ENCODE measurements at places on chromosomes 2 and 18.

GRCh38 chr2:142472382-142472781 is 341.6 kb upstream of the LRP1B start:
- no peak for DNase-seq

DNA sequence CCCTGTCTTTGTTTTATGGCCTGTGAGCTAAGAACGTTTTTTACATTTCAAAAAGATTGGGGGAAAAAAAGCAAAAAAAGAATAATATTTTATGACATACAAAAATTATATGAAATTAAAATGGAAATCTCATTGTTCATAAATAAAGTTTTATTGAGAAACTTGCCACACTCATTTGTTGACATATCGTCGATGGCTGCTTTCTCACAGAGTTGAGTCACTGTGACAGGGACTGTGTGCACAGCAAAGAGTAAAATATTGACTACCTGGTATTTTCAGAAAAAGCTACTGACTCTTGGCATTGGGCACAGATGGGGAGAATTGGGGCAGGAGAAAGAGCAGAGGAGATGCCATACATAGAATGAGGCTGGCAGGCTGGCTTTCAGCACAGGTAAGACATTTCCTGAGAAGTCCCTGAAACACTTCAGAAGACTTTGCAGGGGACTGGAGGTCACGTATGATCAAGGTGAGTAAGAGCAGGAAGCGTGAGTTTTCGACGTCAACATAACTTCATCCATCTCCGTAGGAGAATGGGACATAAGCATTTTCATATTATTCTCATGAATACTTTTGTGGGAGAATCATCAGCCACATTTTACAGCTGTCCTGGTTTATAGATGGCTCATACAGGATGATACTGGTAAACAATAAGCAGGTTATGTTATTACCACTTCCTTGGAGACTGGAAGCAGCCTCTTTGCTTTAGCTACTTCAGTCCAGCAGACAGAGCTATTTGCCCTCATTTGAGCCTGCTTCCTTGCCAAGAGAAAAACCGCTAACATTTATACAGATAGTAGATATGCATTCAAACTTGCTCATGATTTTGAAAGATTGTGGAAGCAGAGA is 32.5 kb upstream of the PUM2 start:
- DNase-seq: no peak

DNA sequence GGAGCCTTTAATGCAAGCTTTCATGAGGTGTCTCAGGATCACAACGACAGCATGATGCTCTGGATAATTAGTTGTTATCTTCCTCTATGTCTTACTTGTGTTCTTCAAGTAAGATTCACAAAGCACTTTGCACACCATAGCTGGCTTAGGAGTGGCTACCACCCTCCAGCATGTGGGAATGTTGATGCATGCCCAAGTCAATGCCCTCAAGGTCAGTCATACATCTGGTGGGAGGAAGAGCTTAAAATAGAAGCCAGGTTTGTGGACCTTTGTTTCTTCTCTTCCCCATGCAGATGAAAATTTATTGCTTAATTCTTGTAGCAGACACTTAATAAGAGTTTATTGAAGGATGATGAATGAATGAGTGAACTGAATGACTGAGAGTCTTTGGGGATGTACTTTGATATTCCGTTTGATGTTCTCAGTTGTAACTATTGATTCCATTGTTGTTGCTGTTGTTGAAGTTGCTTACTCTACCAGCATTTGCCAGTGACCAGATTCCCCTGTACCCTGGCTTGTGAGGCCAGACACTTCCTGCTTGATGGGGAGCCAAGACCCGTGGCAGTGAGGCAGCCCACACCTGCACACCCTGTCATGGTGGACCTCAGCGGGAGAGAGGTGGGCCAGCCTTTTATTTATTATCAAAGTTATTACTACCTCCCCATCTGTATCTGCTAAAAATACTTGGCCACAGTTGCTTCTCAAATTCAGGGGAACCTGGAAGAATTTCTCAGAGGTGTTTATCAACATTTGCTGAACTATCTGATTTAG is 137.8 kb downstream of the LAMA3 start:
- DNase-seq: no peak

- DNase-seq: no peak
Measured at GRCh38 chr2:47405757-47406156, 2.8 kb downstream of the MSH2 start.

- DNase-seq: no peak
Measured at GRCh38 chr2:239355724-239356123, 45.1 kb downstream of the HDAC4 start.

DNA sequence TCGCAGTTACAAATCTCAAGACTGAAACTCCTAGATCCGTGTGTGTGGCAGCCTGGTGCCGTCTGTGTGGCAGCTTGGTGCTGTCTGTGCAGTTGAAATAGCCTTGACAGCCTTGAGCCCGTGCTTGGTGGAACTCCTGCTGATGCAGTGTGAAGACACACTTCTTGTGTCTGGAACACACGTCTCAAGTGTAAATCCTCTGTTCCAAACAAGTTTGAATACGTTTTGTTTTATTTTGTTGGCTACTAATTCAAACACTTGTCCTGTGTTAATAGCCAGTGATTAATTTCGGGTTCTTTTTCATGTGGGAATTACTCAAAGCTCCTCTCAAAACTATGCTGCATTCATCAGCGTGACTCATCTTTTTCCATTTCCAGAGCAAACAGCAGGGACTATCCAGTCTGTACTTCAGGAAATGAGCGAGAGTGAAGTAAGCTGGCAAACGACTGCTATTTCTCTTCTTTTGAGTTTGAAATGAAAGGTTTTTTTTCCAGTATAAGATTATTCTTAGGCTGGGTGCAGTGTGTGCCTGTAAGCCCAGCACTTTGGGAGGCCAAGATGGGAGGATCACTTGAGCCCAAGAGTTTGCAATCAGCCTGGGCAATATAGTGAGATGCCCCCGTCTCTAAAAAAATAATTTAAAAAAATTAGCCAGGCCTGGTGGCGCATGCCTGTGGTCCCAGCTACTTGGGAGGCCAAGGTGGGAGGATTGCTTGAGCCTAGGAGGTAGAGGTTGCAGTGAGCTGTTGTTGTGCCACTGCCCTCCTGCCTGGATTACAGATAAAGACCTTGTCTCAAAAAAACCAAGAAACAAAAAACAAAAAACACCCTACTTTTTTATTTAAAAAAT is 152.9 kb downstream of the SPP2 start:
- DNase-seq: no peak

- no peak for DNase-seq
Measured at GRCh38 chr2:207103132-207103531, 62.6 kb downstream of the KLF7 start.

- no peak for DNase-seq
Measured at GRCh38 chr18:54357082-54357659, 487 bp downstream of the STARD6 start.

DNA sequence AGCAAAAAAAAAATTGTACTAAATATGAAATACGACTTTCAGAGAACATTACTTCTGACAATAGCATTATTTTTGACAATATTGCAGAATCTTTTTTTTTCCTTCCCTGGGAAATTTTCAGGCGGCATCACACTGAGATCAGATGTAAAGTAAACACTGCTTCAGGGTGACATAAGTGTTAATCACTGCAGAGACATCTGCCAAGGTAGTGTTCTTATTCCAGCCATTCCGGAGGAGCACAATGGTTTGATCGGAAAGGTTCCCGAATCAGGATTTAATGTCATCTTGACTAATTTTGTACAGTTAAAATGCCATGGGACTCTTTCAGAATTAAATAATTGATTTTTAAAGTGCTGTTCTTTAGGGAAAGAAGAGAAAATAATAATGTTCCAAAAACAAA is 56.7 kb upstream of the ZNF236 start:
- DNase-seq: no peak

DNA sequence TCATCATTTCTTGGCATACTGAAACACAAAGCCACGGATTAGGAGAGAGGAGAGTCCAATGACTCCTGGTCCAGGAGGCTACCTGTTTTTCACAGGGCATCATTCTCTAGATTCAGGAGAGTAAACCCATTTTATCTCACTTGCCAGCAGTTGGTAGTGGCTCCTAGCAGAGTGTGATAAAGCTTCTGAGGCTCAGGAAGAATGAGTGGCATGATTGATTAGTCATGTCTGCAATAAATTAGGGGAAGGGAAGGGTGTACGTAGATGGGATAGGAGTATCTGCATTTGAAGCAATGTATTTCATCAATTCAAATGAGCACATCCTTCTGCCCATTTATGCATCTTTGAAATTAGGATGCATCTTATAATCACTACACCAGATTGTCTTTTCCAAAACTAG is 31.1 kb upstream of the PNO1 start:
- no peak for DNase-seq

- no peak for DNase-seq
Measured at GRCh38 chr2:224948859-224949258, 93.4 kb downstream of the DOCK10 start.

DNA sequence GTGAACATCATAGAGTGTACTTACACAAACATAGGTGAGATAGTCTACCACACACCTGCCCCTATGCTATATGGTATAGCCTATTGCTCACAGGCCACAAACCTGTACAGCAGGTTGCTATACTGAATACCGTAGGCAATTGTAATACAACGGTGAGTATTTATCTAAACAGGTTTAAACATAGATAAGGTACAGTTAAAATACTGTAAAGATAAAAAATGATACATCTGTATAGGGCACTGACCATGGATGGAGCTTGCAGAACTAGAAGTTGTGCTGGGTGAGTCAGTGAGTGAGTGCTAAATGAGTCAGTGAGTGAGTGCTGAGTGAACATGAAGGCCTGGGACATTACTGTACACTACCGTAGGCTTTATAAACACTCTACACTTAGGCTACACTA is 267.0 kb upstream of the HS6ST1 start:
- no peak for DNase-seq

DNA sequence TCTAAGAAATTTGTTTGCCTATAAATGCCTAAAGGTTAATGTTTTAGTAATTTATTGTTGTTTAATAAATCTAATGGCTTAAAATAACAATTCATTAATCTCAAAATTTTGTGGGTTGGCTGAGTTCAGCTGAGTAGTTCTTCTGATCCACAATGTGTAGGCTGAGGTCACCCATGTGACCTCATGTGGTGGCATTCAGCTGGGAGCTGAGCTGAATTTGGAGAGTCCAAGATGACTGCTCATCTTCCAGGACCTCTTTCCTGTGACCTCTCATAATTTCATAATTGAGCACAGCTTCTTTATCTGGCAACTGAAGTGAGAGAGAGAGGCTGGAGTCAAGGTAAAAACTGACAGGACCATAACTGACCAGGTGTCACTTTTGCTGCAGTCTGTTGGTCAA is 132.4 kb downstream of the TXNL1 start:
- no peak for DNase-seq

DNA sequence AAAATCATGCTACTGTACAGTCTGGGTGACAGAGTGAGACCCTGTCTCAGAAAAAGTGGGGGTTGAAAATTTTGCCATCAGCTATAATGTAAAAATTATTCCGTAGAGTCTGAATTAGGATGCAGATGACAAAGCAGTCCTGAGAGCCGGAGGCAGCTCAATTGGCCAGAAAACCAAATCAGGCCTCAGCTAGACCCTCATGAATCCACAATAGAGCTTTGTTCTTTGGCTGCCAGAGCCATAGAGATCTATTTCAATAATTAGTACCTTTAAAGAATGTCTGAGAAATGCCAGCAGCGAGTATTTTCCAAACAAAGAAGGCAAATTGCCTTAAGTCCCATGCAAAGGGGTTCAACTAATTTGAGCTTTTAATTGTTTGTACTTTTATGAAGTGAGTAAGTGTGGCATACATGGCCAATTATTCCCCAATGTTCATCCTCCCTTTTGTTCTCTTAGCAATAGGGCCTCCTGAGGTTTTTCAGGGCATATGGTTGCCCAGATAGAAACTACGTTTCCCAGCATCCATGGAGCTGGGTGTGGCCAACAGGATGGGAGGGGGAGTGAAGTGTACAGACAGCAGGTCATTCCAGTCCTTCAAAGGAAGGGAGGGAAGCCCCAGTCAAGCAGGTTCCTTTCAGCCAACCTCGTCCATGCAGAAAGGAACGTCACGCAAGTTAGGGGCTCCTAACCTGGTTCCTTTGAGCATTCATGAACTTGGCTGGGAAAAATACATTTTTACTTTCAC is 211.3 kb upstream of the APCDD1 start:
- DNase-seq: no peak

DNA sequence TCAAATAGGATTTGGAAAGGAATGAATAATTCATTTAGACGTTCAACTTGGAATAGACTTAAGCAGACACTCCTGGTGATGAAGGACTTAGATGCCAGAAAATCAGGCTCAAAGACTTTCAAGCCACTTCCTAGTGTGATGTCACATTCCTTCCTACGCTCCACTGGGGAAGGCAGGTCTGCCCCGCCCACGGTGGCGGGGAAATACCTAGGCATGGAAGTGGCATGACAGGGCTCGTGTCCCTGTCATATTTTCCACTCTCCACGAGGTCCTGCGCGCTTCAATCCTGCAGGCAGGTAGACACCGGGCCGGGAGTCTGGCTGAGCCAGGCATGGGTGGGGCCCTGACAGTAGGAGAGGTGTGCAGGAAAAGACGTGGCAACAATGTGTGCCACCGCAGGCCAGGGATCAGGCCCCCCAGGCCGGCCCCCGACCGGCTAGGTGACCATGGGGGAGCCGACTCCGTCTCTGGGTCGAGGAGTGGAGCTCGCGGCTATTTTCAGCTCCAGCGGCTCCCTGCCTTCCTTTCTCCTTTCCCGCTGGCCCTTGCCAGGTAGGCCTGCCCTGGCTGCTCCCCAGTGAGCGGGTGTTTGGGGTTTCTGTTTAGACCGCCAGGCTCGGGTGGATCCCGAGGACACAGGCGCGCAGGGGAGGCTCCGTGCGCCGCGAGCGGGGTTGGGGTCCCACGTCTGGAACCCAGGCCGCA is at the start of gene IL1RL2:
IL1RL2 (plus strand) TSS at position 233 of the 705 bp plus-strand sequence. CDS start 845 bp downstream, outside the sequence.
- DNase-seq: no peak

- no peak for DNase-seq
Measured at GRCh38 chr2:232919141-232919540, 49.1 kb downstream of the SNORC start.

GRCh38 chr2:20674309-20674965 is 7.5 kb downstream of the GDF7 start:
- no peak for DNase-seq

- DNase-seq: no peak
Measured at GRCh38 chr2:64799592-64800252, 146.0 kb upstream of the SERTAD2 start.

- no peak for DNase-seq
Measured at GRCh38 chr2:47058003-47058931, 96.8 kb downstream of the STPG4 start.

DNA sequence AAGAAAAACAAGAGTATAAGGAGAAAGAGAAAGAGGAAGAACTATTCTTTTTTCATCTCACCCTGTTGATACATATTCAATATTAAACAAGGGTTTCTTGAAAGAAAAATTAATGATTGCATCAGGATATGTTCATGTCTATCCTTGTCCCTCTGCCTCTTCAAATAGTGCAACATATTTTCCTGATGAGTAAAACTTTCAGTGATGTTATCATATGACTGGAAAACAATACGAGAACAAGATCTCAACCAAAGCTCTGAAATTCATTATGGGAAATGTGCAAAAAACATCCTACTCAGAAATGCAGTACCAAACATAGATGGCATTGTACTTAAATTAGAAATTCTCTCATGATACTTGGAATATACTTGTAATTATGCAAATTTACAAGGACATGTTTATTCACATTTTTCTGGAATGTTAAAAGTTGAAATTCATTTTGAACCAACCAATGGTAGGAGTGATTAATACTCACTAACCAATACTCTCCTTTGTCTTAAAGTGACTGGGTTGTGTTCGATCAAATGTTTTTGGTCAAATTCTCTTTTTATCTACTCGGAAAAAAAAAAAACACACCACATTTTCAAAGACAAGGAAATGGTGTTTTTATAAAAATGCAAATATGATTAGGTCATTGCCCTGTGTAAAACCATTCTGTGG is 148.9 kb upstream of the GULP1 start:
- DNase-seq: no peak
